GM23248 (cell line): ENCODE measurements at places on chromosomes 2 and 18.
A peak's percentile ranks its signal among the peaks of the same experiment; 100 is the strongest.

DNA sequence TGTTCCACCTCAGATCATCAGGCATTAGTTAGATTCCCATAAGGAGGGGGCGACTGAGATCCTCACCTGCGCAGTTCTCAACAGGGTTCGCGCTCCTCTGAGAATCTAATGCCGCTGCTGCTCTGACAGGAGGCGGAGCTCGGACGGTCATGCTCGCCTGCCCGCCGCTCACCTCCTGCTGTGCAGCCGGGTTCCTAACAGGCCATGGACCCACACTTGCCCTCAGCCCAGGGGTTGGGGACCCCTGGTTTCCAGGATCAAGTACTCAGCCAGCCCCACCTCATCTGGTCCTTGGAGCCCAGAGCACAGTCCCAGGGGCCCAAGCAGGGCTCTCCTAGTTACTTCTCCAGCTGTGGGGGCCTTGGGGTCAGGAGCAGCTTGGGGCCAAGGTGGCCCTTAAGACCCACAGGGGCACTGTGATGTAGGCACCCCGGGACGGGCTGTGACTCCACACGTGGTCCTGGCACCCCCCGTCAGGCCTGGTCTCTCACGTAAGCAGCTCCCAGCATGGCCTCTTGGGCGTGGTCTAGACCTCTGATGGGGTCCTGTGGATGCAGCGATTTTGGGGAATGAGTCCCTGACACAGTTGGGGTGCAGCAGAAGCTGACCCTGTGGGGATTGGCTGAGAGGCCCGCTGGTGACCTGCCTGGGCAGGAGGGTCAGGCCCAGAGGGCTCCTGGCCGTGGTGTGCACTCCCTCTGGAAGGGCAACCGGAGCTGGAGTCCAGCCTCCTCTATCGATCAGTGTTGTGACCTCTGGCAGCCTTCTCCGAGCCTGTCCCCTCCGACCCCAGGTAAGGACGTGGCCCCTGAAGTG is 28.3 kb upstream of the OTOS start:
- DNase-seq = no peak

- DNase-seq = no peak
Measured at GRCh38 chr2:235937526-235937925, 230.7 kb downstream of the GBX2 start.

DNA sequence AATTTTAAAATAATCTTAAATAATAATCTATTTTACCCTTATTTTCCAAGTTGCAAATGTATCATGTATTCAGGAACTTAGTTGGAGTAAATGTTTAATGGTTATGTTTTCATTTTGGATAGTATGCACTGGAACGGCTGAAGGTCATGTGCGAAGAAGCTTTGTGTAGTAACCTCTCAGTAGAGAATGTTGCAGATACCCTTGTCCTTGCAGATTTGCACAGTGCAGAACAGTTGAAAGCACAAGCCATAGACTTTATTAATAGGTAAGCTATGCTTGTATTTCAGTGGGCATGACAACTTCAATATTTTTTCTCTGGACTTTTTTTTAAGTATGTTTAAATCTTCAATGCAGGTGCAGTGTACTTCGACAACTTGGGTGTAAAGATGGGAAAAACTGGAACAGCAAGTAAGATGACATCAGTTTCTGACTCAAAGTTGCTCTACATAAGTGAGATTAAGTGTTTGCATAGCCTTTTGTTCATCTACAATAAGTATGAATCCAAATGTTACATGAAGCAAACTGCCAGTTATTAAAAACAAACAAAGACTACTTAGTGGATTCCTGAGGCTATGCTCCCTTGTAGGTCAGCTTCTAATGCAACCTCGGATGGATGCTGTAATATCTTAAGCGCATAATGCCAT is 63.1 kb downstream of the SPOPL start:
- DNase-seq = no peak

DNA sequence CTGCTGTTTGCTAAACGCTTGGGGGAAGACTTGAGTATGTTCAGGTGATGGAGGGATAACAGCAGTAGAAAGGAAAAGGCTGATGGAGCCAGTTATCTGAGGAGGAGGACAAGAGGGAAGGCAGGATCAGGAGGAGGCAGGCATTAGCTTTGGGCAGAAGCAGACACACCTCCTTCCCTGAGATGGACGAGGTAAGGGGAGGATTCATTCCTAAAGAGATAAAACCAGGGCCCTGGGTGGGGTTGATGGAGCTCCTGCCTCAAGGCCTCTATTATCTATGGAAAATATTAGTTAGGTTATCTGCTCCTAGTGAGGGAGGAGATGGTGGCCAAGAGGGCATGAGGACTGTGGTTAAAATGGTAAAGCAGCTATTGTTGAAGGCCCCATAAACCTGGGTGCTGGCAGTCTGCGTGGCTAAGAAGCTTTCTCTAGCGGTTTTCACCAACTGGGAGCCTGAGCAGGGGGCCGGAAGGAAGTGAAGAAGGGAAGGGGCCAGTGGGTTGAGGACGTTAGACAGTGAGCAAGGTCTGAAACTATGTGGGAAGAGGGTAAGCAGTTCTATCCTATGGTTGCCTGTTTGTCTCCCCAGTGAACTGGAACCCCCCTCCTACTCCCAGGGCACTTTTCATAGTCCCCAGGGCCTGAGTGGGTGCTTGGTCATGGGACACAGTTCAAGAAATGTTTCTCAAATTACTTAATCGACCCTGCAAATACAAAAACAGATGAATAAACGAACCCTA is 56.6 kb upstream of the HK2 start:
- no peak for DNase-seq

GRCh38 chr18:22346953-22347605 is 70.6 kb downstream of the CTAGE1 start:
- DNase-seq = peak; percentile 75

DNA sequence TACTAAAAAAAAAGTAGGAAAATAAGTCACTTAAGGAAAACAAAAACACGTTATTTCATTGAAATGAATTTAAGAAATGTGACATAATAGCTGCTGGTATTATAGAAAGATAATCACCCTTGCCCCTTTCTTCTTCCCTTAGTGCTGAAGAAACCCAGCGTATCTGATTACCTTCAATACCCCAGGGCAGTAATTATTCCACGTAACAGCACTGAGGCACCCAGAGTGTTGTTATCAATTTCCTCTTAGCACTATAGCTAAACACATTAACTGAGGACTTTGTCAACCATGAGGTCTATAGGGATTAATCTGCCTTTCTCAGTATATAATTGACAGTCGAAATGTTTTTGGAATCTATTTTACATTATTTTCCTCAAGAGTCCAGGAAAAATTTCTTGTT is 180.0 kb upstream of the NXPH2 start:
- DNase-seq = no peak

- no peak for DNase-seq
Measured at GRCh38 chr2:54512183-54512582, 56.1 kb downstream of the SPTBN1 start.

GRCh38 chr2:207236156-207236935 is 70.6 kb upstream of the KLF7 start:
- no peak for DNase-seq

DNA sequence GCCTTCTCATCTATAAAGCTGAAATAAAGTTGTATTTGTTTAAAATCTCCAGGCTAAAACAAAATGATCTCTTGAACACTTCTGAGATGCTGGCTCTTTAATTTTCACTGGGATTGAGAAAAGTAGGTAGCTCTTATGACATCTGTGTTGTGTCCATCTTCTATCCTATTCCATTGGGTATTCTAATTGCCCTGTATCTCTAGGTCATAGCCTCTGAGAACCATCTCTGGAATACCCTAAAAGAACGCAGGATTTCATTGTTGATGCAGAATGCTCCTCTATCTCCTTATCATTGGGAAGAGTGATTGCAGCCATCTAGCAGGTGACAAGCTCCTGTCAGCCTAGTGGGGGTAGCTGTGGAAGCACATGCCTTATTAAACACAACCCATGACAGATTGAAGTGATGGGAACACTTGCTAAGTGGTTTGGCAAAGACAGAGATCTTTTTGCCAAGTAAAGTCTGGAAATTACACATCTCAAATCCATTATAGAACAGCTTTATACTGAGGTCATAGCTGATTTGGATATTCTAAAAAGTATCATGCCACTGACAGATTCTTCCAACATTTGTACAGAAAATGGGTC is 178.2 kb downstream of the TDRD15 start:
- no peak for DNase-seq

GRCh38 chr2:231306791-231307393 is 88.6 kb upstream of the B3GNT7 start:
- DNase-seq = no peak

- peak; percentile 41 for DNase-seq
Measured at GRCh38 chr18:293536-293935, 25.7 kb upstream of the THOC1 start.

DNA sequence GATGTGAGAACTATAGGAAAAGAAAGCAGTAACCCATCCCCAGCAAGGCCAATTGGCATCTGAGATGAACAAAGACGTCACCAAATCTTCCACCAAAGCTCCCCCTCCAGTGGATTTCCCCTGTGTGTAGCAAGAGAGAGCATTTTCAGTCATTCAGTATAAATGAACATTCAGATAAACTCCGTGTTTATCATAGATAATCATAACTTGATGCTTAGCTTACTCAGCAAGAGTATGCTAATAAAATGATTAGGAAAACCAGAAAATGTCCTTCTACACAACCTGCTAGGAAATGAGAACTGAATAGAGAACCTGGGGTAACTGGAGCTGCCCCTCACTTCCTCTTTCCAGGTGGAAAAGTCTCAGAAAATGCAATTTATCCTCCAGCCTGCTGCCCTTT is 198.0 kb upstream of the CCDC150 start:
- DNase-seq = no peak

DNA sequence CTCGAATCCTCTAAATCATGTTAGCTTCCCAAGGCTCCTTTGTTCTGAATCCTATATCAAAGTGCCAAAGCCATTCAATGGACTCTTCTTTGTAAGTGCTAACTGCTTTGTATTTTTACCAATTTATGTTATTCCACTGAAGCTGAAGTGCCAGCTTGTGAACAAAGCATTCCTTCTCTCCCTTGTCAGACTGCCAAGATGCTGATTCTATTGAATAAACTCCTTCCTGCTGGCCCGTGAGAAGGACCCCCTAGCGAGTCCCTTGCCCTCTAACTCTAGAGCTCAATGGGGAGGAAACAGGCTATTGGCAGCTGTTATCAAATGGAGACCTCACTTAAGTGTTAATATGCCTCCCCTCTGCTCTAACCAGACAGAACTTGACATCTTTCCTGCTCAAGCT is 1097.9 kb upstream of the CNTNAP5 start:
- DNase-seq = no peak

- no peak for DNase-seq
Measured at GRCh38 chr2:62206024-62206423, 10.1 kb downstream of the B3GNT2 start.

- DNase-seq = no peak
Measured at GRCh38 chr2:168658706-168659105, 143.7 kb upstream of the NOSTRIN start.

DNA sequence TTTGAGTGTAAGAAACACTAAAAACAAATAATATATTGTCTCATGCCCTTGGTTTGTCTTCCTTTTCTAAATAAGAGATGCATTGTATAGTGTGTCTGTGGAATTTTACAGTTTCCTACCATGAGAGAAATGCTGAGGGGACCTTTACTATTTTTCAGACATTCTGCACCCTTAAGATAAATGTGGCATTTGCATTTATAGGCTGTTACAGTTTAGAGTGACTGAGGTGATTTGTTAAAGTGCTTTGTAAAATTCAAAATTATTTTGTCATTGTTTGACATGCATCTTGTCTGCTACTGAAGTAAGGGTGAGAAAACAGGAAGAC is 78.9 kb upstream of the ZSWIM2 start:
- no peak for DNase-seq
